HuH-7 (cell line): ENCODE measurements at places on chromosomes 6 and 20.

GRCh38 chr6:3013486-3013885 lies 13.8 kb downstream of the NQO2 start:
- no peak for DNase-seq

GRCh38 chr6:107956586-107957307 lies 1.3 kb downstream of the SEC63 start:
- peak; percentile 72 for DNase-seq

DNA sequence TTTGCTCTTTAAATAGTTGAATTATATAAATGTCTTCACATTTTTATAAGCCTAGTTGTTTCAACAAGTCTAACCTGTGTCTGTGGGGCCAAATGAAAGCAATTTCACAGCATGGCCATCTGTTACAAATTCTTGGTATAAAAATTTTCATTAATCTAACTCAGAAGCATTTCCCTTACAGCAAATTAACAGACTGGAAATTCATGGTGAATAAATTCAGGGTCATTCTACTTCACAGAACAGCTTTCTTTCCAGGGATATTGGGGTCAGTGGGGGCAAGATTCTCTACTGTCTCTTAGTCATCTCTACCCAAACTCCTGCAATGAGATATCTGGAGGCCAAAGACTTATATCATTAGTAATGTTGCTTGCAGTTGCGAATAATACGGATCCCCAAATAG lies 352.1 kb downstream of the MMUT start:
- no peak for DNase-seq

DNA sequence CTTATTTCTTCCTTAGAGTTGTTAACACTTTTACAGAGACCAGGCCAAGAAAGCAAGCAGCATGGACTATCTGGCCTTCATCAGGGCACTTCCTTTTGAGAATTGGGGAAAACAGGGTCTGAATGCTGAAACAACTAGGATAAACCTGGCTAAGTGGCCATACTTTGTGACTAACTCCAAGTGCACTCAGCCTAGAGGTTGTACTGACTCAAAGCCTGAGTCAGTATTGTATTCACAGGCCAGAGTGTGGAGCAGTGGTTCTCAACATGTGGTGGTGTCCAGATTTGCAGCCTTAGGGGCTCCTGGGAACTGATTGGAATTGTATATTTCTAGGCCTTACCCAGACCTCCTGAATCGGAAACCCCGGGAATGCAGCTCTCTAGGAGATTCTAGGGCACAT lies 20.1 kb downstream of the SEC23B start:
- no peak for DNase-seq

- DNase-seq: no peak
These were observed 49.9 kb upstream of the MAFB start for GRCh38 chr20:40738976-40739375.

DNA sequence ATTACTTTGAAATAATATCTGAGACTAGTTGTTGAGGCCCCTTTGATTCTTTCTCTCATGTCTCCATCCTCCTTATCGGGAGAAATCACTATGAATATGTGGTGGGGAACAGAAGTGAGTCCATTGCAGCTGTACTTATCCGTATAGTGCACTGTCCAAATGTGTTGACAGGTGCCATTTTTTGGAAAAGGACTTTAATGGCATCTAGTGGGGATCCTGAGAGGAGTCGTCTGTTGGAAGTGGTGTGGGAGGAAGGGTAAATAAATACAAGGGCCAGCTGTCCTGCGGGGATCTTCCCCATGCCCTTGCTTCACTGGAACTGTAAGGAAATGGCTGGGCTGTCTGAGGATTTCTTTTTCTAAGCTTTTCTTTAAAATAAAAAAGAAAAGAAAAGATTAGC lies 19.4 kb downstream of the TPX2 start:
- DNase-seq: no peak

GRCh38 chr6:1538369-1538768 lies 71.3 kb upstream of the FOXC1 start:
- no peak for DNase-seq

DNA sequence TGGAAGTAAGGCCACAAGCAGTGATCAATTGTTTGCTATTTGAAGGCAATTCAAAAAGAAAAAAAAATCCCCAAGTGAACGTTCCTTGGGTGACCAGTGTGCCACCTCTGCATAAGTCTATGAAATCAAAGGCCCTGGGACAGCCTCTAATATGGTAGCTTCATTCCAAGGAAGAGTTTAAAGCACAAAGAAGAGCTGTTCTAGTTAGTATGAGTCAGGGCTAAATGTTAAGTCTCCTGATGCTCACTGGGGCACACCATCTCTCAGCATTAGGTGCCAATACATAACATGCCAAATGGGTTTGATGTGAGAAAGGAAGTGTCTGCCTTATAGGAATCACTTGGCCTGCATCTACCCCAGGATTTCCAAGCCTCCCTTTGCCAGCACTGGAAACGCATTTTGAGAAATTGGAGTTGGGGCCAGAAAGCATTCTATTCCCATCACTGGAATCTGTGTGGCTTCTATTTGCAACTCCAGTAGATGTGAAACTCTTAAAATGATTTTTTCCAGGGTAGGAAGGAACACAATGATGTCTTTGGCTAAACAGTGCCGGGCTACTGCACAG lies 13.0 kb downstream of the UNC5CL start:
- DNase-seq: no peak

- no peak for DNase-seq
These were observed 103.6 kb downstream of the PDE7B start for GRCh38 chr6:135955099-135955498.

DNA sequence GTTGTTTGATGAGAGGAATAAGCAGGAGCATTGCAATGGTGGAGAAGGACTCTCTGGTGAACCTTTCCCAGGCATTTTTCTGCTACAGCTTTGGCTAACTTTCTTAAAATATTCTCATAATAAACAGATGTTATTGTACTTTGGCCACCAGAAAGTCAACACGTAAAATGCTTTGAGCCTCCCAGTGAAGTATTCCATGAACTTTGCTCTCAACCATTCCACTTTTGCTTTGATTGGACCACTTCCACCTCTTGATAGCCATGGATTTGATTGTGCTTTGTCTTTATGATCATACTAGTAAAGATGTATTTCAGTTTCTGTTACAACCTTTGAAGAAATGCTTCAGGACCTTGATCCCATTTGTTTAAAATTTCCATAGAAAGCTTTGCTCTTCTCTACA lies 241.1 kb downstream of the TENT5A start:
- DNase-seq: no peak

DNA sequence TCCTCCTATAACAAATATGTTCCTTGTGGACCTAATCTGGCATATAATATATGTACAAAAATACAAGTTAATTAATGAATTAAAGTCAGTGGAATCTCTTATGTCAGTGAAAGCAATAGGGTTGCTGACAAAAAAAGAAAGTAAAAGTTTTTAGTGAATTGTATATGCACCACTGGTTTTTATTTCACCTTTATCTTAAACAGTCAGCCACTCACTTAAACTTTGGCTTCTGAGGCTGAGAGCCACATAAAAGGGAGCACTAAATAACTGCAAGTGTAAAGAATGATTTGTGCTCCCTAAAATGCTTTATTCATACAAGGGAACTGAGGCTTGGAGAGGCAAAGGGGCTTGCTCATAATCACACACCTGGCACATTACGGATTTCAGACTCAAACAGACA lies 9.9 kb upstream of the F13A1 start:
- no peak for DNase-seq

GRCh38 chr6:169990095-169991030 lies 238.9 kb downstream of the ERMARD start:
- DNase-seq: no peak

- DNase-seq: peak; percentile 28
These were observed 12.1 kb downstream of the LGSN start for GRCh38 chr6:63307581-63308246.

DNA sequence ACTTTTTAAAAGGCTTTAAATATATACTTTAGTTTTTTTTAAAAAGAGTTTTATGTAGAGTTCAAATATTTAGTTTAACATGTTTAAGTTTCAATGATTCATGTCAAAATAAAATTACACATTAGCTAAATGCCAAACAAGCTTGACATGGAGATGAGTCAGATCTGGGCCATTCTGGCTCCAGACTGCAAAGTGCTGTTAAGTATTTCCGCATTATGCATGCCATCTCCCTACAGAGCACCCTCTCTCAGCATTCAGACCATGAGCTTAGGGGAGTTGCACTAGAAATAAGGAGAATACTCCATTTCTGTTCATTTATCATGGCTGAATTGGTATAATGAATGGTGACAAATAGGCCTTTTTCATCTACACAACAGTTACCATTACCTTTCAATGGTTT lies 21.5 kb upstream of the HS3ST5 start:
- DNase-seq: no peak

DNA sequence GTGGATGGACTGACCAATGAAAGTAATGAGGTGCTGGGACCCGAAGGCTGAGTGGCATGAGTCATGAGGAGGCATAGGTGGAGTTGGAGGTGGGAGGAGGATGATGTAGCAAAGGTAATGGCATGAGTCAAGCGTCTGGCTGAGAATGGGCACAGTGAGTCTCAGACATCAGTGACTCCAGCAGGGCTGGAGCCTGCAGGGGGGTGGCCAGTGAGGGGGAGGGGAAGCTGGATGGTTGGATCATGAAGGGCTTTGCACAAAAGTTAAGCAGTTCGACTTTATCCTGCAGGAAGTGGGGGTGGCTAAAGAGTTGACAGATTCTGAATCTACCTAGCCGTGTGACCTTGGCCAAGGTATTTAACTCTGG lies 99.0 kb upstream of the IYD start:
- no peak for DNase-seq

- no peak for DNase-seq
These were observed 312.2 kb downstream of the ADGRG6 start for GRCh38 chr6:142613981-142614380.

DNA sequence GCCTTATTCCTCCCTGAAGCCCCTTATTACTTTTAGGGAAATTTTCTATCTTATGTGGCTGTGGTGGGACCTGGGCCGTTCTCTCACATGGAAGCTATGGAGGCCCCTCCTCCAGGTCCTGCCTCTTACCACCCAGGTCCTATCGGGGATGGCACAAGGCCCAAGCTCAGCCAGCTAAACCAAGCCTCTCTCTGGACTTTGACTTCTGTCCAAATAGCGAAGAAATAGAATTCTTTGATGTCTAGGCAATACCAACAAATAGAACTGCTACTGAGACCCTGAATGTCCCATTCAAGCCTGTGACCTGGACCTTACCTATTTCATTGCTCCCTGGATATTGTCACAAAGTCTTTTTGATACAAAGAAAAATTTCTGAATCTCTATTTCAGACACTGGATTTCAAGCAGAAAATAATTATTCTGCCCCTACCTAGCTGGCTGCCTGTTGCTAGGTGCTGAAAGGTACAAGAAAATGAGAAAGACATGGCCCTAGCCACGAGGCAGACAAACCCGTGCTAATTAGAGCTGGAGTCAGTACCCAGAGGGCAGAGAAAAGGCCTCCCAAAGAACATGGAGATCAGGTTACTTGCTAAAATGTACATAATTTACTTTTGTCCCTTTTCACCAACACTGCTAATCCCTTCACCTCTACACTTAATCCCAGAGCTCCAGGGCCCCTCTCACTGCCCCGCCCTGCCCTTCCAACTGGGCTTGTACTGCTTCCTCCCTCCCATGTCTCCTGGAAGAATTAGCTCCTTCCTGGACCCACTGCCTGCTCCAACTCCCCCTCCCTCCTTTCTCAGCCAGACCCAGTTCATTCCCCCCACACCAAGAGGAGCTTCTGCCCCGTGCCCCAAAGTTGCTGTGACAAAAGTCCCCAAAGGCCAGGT lies 15.5 kb upstream of the NNAT start:
- DNase-seq: no peak

DNA sequence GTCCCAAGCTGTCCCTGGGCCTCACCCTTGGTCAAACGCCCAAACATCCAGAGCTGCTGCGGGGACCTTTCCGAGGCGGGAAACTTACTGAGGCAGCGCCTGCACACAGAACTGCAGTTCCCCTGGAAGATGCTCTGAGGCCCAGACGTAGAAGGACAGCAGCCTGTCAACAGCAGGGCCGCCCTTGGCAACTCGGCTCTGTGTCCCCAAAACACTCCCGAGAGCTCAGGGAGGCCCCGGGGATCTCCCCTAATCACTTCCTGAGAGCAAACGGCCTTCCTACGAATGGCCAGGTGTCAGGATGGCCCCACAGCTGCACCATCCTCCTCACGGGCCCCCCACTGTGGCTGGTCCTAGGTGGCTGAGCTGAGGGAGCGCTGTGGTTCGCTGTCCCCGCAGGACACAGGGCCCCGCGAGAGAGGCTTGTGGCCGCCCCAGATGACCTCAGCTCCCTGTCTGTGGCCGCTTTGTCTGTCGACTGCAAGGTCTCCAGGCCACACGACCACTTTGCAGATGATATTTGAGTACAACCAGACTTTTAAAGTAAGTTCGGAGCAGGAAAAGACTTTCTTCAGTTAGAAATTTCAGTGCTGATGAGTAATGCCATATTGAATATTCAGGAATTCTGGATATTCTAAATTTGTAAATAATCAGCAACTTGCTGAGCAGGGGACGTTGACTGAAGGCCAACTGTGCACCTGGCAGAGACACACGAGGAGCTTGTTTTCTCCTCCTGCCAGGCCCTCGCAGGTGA lies 46.0 kb downstream of the DLL1 start:
- DNase-seq: no peak

GRCh38 chr6:136628996-136629395 lies 78.8 kb upstream of the MAP7 start:
- DNase-seq: no peak

DNA sequence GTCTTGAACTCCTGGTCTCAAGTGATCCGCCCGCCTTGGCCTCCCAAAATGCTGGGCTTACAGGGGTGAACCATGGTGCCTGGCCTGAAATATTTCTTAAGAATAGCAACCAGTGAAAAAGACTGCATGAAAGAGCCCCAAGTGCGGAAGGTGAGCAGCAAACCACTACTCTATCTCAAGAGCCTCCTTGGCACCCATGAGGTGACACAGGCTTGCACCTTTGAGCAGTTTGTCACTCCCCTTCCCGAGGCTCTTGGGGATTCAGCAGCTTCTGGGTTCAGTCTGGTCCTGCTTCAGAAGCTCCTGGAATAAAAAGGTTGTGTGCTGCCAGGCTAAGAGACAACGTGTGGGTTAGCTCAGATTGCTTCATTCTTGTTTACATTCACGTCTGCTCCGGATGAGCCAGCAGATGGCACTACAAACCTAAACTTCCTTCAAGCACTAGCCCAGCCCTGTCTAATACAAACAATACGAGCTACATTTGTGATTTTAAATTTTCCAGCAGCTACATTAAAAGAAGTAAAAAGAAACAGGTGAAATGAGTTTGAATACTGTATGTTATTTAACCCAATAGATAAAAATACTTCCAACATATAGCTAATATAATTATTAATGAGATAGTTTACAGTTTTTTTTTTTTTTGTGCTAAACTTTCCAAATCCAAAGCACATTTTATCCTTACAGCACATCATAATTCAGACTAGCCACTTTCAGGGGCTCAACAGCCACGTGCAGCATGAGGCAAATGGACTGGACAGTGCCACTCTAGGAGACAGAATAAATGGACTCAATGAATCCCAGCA lies 46.2 kb downstream of the GJA10 start:
- DNase-seq: peak; percentile 95

- DNase-seq: no peak
These were observed 80.2 kb downstream of the CARMIL1 start for GRCh38 chr6:25359191-25359861.

DNA sequence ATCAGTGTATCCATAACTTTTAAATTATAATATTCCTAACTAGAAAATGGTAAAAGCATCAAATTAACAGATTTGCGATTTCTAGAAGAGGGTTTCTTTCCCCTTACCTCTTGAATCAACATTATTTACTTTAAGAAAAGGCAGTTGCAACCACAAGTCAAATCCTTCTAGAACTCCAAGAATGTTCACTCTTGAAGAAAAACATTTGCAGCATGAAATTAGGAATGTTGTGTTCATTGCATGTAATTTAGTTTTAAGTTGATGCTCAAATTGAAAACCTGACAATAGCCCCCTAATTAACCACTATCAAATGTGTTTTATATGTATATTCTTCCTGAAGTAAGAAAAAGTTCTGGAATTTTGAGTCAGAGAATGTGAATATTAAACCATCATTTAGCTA lies 2.3 kb upstream of the REV3L start:
- no peak for DNase-seq
